ENCODE measurements at places on chromosomes 11 and 22.

DNA sequence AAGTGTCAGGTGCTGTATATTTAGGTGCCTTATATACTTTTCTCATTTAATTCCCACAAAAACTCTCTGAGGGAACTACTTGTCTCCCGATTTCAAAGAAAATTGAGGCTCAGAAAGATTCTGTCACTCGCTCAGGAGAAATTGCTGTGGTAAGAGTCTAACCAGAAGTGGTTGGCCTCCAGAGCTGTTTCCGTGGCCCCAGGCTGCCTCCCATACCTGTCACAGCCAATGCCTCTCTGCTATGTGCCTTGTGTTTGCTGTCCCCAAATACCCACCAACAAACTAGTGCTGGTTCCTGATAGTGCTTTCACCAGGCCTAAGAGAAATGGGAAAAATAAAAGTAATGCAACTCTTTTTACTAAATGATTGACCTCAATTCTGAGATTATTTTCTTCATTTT is 21.0 kb upstream of the TMEM86A start:
- no peak for DNase-seq

DNA sequence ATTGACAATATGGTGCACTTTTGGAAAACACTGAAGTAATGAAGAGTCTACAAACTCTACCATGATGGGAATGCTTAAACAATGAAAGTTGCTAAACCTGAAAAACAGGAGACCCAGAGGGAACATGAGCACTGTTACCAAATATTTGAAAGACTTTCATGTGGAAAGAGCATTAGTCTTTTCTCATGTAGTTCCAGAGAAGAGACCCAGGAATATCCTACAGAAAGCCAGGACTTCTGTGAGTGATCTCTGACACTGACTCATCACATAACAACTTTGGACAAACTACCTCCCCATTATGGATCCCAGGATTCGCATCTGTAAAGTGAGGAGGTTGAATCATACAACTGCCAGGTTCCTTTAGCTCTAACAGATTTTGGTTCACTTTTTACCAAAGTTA is 62.2 kb downstream of the FAM181B start:
- DNase-seq, result no peak

GRCh38 chr22:30305906-30306626 is 16.8 kb upstream of the CASTOR1 start:
- DNase-seq, result no peak

GRCh38 chr11:36012979-36013378 is 69.1 kb downstream of the LDLRAD3 start:
- no peak for DNase-seq

GRCh38 chr11:78354408-78355308 is 63.0 kb downstream of the GAB2 start:
- no peak for DNase-seq

GRCh38 chr11:19868871-19869270 is 156.2 kb downstream of the NAV2 start:
- DNase-seq, result no peak

- DNase-seq, result no peak
These were observed 16.4 kb downstream of the SLC1A2 start for GRCh38 chr11:35402751-35403660.

- DNase-seq, result no peak
These were observed 11.1 kb downstream of the ALG9 start for GRCh38 chr11:111860257-111860656.

GRCh38 chr11:20162824-20163782 is 2.8 kb upstream of the DBX1 start:
- DNase-seq, result no peak

DNA sequence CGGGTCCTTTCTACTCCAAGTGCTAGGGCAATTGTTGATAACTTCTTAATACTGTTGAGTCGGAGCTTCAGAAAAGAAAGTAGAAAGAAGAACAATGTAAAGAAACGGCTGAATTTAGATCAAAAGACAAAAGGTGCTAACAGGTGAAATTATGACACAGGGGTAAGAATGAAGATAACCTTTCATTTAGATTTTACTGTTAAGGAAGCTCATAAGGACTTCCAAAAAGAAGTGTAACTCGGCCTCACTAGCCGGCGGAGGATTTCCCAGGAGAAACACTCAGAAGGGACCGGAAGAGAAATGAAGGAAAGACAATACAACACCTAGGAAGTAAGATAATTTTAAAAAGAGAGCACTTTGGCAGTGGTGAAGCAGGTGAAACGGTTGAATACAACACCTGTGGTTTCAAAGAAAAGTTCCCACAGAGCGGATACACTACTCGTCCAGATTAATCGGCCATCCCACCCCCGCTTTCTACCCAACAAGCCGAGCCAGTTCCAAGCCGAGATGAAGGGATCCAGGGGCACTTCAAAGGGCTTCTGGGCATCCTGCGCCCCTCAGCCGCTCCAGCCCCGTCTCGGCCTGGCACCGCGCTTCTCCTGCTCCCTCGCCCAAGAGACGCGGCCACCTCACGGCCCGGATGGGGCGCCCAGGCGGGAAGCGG is 737 bp downstream of the PPP2R1B start:
- DNase-seq, result no peak

DNA sequence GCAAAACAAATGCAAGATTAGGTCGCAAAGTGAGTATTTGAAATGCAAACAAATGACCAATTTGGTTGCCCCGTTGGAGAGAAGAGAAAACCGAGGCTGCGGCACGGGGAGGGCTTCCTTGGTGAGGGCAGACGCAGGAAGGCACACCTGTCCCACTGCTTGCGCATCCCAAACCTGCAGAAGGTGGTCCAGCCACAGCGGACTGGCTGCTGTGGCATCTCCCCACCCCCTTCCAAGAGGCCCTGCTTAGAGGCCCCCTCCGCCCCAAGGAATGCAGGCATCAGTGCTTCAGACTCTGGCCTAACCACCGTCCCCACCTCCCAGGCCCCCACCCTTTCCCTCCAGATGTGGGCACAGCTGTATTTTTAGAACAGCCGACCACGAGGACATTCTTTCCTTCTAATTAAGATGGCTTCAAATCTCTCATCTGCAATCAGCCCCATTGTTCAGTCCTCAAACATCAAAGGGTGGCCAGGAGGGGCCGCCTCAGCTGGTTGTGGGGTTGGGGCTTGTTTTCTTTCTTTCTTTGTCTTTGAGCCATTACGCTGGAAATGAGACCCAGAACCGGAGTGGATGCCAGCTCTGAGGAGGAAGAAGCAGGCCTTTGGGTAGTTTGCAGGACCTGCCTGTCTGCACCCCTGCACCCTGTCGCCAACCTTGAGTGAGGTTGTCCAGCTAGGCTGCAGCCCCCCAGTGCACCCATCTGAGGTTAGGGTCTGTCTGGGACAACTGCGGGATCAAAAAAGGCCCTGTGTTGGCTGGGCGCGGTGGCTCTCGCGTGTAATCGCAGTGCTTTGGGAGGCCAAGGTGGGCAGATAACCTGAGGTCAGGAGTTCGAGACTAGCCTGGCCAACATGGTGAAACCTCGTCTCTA is 9.4 kb upstream of the DERL3 start:
- no peak for DNase-seq

GRCh38 chr11:6427516-6427915 is 8.6 kb upstream of the APBB1 start:
- DNase-seq, result no peak

GRCh38 chr11:83612891-83613766 is 327.0 kb upstream of the CCDC90B start:
- DNase-seq, result no peak
